ENCODE measurements at places on chromosomes 1 and 21.

DNA sequence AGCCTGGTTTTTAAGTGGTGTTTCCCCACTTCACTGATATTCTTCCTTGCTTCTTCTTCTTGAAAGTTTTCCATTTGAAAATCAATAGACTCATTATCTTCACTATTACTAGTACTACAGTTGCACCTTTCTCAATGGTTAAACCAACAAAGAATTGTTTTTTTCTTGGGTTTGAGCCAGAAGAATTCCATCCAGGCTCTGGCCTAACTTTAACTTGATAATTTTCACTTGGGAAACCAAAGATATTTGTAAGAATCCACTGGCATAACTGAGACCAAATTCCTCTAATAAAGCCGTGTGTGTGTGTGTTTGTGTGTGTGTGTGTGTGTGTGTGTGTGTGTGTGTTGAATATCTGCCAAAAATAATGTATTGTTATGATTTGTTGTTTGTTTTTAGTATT, 103.2 kb downstream of the SGIP1 start:
- DNase-seq: no peak

GRCh38 chr1:209567698-209568175, 15.8 kb upstream of the CAMK1G start:
- no peak for DNase-seq

- DNase-seq: no peak
These were observed 37.8 kb downstream of the TTC13 start for GRCh38 chr1:230940848-230941247.

DNA sequence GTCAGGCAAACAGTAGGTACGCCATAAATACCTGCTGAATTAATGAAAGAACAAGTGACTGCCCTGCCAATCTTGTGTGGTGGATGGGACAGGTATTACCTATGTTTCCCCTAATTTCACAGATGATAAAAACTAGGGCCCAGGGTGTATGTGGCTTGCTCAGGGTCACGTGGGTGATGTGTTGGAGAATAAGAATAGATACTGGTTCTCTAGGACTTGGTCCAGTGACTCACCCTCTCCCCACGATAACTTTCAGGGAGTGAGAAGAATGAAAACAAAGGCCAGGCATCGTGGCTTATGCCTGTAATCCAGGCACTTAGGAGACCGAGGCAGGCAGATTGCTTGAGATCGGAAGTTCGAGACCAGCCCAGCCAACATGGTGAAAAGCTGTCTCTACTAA, 26.7 kb downstream of the SLC26A9 start:
- DNase-seq: no peak

GRCh38 chr1:205587581-205587980, 44.2 kb downstream of the ELK4 start:
- DNase-seq: no peak
